NCI-H187 treated with DMSO at 0.1 percent for 48 hours (cell line): ENCODE measurements at places on chromosomes 3 and 15.

GRCh38 chr3:37147666-37148065, 26.7 kb downstream of the LRRFIP2 start:
- no peak for DNase-seq

DNA sequence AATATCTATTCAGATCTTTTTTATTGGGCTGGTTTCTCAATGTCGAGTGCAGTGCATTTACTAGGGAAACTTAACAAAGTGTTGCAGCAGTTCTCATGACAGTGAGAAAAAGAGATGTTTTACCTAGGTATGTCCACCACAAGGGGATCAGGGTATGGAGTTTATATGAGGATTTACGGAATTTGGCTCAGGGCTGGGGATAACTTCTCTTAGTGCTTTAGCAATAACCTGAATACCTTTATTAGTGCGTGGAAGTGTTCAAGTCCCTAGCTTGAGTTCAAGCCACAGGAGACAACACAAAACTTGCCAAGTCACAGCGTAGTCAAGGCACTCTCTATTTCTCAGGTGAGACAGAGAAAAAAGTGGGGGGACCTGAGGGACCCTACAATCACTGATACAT, 3.9 kb upstream of the CCR3 start:
- no peak for DNase-seq

GRCh38 chr3:31379598-31379997, 153.1 kb upstream of the STT3B start:
- no peak for DNase-seq

- peak; percentile 13 for DNase-seq
Measured at GRCh38 chr3:170642882-170643601, 57.2 kb upstream of the SLC7A14 start.

DNA sequence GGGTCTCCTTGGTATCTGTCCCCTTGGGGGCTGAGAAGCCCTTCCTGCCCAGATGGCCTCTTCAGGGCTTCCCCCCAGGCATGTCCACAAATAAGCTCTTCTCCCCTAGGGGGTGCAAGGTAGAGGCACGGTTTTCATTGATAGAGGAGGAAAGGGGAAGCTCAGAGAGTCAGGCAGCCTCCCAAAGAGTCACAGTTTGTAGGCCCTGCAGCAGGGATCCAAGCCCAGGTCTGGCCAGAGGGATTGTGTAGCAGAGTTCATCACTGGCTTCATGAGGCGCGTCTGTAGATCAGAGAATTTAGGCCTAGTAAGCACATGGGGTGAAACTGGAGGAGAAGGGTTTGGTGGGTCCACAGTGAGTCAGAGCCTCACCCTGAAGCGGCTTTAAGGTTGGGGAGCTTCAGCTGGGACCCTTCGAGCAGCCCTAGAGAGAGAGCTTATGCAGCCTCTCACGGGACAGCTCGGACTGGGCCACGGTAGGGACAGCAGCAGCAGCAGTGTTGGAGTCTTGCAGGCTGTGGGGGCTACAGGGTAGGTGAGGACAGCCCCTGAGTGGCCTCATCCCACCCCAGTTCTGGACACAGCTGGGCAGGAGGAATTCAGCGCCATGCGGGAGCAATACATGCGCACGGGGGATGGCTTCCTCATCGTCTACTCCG, 37.5 kb upstream of the ESYT3 start:
- no peak for DNase-seq

DNA sequence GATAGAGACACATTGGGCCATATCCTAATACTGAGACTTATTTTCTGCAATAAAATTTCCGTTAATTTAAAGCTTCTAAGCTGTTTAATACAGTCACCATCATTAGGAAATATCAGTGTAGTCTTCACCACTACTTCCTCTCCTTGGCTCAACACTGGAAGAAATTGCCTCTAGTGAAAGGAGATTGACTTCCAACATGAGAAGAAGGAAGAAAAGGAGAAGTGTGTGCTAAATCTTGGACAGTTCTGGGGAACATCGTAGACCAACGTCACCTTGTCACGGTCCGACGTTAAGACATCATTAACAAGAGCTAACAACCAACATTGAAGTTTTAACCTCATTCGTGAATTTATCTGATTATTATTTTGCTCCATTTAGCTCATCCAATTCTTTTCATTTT, 987.0 kb upstream of the CFAP20DC start:
- no peak for DNase-seq

DNA sequence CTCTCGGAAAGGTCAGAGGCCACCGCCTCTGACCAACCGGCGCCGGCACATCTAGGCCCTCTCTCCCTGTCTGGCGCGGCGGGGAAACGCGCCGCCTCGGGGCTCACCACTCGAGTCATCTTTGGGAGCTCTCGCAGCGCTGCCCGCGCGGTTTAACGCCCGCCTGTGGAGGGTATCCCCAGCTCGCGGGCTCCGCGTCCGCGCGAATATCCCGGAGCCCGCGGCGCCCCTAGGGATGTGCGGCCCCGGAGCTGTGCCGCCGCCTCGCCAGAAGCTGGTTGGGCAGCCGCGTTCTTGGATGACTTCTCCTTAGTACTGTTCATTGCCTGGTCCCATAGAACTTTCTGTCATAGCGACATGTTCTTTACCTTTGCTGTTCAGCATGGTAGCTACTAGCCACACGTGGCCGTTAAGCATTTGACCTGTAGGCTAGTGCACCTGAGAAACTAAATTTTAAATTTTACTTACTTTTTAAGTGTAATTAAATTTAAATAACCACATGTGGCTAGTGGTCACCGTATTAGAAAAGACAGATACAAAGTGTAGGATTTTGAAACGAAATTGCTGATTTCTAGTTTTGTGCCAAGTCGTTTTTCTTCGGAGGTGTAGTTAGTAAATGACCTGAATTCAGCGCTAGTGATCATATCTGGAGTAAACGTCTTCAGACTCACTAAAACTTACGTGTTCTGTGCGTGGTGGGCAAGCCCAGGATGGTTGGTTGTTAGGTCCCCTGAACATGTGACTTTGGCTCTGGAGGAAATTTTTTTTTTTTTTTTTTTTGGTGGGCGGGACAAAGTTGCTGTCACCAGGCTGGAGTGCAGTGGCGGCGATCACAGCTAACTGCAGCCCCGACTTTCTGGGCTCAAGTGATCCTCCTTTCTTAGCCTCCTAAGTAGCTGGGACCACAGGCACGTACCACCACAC, 835 bp downstream of the ARIH2 start:
- DNase-seq: no peak

- no peak for DNase-seq
Measured at GRCh38 chr15:33067456-33067855, 127.1 kb downstream of the FMN1 start.

- DNase-seq: no peak
Measured at GRCh38 chr3:48058091-48058490, 41.9 kb upstream of the MAP4 start.

DNA sequence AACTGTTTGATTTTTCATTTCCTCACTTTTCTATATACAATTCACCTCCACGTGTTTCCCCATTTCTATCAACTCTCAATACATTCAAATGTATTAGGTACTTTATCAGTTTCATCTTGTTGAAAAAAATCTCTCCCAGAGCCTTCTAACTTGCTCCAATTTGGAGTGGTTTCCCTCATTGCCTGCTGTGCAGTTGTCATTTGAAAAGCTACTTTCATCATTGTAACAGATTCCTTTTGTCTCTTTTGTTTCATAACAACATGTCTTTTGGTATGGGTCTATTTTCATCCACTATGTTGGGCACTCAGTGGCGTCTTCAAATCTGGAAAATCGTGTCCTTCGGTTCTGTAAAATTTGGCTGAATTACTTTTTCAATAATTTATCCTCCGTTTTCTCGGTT, 75.0 kb downstream of the NR2E3 start:
- DNase-seq: no peak

GRCh38 chr3:49346797-49347251, 7.0 kb upstream of the USP4 start:
- no peak for DNase-seq

DNA sequence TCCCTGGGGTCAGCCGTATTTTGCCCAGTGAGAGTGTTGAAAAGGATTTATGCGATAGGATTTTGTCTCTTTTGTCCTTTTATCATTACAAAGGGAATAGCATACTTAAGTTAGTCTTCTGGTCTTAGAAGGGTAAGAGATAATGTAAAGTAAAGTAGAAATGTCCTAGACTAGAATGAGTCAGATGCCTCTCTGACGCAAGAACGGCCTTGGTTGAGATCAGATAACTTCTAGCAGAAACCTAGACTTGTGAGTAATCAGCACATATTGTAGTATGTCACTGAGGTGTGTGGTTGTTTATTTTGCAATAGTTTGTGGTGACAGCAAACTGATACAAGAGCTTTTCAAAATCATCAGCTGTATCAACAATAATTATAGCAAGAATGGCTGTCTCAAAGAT, 866.1 kb downstream of the NSUN3 start:
- DNase-seq: no peak

- no peak for DNase-seq
Measured at GRCh38 chr3:178513546-178514380, 22.5 kb upstream of the KCNMB2 start.

DNA sequence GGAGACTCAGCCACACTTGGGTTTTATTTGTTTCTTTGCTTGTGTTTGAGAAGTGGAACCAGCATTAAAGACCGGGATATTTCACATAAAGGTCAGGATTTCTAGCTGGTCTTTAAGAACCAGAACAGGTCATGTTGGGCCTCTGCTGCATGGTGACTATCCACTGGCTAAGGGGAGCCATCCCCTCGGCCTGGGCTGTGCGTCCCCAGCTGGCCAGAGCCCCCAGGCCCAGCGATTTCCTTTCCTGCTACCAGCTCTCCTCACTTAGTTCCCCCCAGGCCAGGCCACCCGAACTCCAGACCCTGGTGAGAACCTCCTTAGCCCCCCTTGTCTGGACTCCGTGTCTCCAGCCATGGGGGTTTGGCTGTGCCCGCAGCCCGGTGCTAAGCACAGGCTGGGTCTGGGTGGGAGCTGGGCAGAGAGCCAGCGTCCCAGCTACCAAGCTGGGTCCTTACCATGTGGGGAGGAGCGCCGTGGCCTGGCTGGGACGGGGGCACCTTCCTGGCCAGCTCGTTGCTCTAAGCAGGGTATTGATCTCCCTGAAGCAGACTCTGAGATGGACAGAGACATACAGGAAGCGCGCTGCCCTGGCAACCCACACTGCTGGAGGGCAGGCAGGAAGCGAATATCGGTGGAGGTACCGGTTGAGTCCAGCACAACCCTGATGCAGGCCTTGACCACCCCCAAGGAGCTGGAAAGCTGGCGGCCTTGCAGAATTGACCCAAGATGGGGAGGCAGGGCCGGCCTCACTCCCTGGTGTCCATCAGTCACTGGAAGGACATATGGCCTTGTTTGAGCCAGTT, 49.4 kb downstream of the KLF15 start:
- DNase-seq: no peak

- DNase-seq: no peak
Measured at GRCh38 chr3:196537319-196537984, 22.3 kb upstream of the SMCO1 start.

DNA sequence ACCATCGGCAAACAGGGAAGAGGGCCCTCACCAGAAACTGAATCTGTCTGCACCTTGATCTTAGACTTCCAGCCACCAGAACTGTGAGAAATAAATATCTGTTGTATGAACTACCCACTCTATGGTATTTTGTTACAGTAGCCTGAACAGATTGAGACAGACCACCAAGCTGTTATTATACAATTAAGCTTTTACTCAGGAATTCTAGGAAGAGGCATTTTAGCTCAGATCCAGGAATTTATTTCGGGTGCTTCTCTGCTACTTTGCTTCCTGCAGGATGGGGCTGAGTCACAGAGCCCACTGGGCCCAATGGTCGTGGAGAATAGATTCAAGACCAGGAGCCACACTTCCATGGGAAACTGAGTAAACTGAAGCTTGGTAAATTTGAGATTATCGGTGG, 145.5 kb upstream of the PFN2 start:
- no peak for DNase-seq
